ENCODE measurements at places on chromosomes 2 and 18.

DNA sequence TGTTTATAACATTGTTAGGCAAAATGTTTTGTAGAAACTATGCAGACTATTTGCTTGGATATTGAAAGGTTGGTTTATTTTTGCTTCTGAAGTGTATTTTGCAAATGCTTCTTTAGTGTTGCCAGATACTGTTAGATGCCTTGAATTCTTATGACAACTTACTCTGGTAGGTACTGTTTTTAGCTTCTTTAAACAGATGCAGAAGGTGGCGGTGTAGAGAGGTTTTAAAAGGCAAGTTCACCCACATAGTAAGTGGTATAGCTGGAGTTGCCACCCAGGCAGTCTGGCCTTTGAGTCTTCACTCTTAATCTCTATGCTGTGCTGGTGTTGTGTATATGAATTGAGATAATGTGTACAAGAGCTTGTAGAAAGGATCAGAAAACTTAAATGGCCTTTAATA lies 3.6 kb downstream of the PCYOX1 start:
- no peak for DNase-seq

GRCh38 chr2:123359636-123360035 lies 665.5 kb upstream of the CNTNAP5 start:
- DNase-seq: no peak

DNA sequence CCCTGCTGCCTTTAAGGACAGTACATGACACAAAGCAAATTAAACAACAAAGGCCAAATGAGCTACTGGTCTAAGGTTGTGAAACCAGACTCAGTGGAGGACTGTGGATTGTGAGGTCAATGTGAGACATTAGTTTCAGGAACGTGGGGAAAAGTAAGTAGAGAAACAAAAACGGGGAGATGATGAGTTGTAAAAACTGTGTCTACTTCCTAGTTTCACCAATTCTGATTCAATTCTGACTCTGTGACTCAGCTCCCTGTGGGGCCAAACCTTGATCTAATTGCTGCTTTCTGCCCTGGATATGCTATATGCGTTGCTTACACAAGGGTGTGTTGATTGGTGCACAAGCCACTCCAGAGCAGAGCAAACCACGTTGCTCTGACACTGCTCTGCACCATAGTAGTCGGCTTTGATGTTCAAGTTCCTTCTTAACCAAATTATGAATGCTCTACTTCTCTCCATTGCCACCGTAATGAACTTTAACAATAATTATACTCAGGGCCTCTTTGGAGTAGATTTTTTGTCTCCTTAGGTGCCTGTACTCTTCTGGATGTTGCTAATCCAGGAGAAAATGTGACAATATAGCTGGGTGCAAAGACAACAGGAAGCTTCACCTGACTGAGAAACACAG lies 1640.1 kb upstream of the CELF4 start:
- no peak for DNase-seq

DNA sequence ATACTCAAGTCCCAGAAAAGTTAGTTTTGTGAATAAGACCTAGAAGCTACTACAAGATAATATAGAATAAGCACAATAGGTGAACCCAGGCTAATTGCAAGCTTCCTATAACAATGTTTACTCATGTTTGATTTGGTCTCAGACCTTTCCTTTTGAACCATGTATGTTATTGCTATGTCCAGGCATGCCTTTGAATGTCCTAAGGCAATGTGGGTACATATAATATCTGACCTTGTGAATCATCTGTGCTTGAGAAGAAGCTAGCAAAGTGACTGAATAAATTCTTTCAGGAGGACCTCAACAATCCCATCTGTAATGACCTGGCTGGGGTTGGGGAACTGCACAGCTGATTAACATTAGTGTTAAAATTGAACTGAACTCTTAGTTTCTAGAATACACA lies 1285.9 kb upstream of the CELF4 start:
- DNase-seq: no peak

GRCh38 chr2:190452433-190452832 lies 44.3 kb downstream of the MFSD6 start:
- DNase-seq: no peak

GRCh38 chr18:76371301-76372203 lies 123.5 kb downstream of the ZNF516 start:
- DNase-seq: no peak

Measured in GM12878 (cell line).